NCI-H2081 treated with DMSO at 0.1 percent for 48 hours (cell line): ENCODE measurements at places on chromosomes 12 and 14.

GRCh38 chr12:97283297-97283696 is 179.3 kb upstream of the RMST start:
- DNase-seq = no peak

GRCh38 chr12:55681142-55682077 is 26.3 kb downstream of the ITGA7 start:
- DNase-seq = no peak

DNA sequence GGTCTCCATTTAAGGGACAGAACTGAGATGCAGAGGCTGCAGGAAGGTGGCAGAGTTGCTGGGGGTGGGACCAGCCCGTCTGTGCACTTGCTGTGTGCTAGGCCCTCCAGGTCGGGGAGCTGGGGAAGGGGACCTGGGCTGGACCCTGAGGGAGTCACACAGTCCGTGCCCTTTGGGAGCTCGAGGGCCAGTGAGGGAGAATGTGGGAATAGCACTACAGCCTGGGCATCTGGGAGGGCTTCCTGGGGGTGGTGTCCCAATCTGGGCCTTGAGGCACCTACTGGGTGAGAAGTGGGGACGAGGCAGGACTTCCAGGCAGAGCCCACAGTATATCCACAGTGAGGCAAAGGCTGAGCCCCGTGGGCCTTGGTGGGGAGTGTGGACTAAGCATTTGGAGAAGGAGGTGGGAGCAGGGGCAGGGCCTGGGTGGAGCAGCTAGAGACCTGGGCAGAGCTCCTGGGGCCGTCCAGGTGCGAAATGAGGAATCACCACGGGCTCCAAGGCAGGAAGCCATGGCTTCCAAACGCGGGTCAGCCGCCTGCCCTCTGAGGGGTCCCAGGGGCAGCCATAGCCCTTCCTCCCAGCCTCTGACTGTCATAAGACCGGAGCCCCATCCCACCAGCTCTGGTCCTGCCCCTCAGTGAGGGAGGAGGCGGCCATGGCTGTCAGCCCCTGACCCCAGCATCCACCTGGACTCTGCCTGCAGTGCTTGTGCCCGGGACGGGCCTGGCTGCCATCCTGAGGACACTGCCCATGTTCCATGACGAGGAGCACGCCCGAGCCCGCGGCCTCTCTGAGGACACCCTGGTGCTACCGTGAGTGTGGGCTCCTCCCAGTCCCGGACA is 6.6 kb downstream of the ASPG start:
- DNase-seq = no peak

- no peak for DNase-seq
Observed at GRCh38 chr14:78182722-78183121, 12.5 kb downstream of the NRXN3 start.

- DNase-seq = no peak
Observed at GRCh38 chr14:102532204-102532658, 22.7 kb upstream of the ANKRD9 start.

- DNase-seq = no peak
Observed at GRCh38 chr14:61122862-61123261, 141.8 kb downstream of the SLC38A6 start.

DNA sequence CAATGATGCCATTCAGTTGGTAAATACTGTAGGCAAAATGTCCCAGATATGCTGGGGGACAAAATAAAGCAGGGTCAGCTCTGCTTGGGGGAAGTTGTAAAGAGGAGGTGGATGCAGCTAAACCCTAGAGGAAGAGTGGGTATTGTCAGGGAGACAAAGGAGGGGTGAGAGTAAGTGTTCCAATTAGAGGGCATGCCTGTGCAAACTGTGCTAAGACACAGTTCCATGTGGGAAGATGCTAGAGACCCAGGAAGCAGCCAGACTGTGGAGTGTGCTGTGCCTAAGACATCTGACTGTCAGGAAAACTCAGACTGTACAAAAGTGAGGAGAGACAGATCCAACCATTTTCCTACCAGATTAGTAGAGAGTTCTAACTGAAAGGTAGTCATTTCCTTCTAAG is 474.3 kb downstream of the ATP23 start:
- DNase-seq = no peak

DNA sequence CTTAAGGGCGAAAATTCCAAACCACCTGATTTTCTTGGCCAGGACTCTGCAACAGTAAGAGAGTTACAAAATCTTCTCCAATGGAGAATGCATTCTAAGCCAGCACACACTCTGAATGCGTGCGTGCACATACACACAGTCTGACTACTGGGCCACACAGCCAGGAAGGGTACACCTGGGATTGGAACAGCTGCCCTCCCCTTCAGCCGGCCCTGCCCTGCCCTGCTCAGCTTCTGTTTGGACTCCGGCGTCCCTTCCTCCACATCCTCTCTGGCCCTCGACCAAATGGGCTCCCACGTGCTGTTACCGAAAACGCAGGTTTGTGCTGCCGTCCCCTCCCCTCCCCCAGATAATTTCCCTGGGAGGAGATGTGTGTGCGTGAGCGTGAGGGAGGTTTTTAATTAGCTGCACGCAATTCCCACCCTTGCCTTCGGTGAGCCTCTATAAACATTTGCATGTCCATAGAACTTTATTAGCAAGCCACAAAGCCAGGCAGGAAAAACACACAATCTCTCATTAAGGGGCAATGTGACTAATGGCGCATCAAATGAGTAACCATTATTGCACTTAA is 43.0 kb downstream of the CCNK start:
- peak; percentile 76 for DNase-seq

GRCh38 chr12:32671930-32672780 is 6.9 kb upstream of the DNM1L start:
- DNase-seq = peak; percentile 89

GRCh38 chr12:101238800-101239329 is 28.8 kb upstream of the SLC5A8 start:
- DNase-seq = no peak

GRCh38 chr14:63993992-63994391 is 141.2 kb downstream of the SYNE2 start:
- DNase-seq = no peak

DNA sequence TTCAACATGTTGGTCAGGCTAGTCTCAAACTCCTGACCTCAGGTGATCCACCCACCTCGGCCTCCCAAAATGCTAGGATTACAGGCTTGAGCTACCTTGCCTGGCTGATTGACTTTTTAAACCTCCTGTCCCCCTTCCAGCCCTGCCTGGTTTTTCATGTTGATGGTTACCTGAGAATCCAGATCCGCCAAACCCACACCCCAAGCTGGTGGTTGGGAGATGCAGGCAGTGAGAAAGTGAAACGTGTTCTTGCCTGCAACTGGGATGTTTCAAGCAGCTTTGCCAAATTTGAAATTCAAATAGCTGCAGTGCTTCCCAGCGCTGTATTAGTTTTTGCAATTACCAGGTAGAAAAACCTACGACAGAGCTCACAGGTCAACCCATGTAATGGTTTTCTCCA is 238.3 kb upstream of the PWP1 start:
- no peak for DNase-seq

DNA sequence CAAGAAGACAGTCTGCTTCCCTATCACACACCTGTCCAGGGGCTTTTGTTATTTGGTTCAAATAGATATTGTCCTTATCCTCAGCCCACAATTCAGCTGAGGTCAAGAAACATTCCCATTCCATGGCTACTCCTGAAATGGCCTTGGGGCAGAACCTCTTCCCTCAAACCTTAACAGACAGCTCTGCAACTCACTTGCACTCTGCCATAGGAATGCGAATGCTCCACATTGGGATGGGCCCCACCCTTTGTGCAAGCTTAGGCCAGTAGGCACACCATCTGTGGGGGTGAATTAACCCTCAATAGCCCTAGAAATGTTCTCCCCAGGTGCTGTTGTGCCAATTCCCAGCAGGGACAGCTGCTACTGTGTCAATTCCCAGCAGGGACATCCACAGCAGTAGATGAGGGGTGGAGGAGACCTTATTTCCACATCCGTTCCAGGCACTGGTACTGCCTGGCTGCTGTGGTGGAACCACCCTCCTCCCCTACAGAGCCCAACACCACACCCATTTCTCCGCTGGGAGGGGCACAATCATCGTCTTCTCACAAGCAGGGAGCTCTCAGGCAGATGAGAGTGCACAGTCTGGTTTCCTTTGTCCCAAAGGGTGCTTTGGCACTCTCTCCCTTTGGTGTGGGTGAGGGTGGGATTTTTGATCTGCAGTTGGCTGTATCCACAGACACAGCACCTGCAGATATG is 42.3 kb upstream of the GLIPR1 start:
- no peak for DNase-seq

DNA sequence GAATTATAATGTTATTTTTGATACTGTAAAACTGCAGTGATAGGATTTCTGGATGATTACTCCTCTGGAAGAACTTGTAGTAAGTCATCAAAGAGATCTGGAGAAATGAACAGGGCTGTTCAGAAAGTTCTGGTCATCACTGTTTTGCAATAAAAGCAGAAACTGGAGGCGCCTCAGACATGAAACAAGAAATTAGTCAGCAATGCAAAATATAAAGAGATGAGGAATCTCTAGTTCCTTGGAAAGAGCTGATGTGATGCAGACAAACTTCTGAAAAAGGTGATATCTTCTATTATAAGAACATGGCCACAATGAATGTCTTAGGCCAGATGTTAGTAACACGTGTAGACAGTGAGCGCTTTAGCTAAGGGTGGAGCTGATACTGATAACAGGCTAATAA is 9.5 kb downstream of the ACIN1 start:
- DNase-seq = no peak

DNA sequence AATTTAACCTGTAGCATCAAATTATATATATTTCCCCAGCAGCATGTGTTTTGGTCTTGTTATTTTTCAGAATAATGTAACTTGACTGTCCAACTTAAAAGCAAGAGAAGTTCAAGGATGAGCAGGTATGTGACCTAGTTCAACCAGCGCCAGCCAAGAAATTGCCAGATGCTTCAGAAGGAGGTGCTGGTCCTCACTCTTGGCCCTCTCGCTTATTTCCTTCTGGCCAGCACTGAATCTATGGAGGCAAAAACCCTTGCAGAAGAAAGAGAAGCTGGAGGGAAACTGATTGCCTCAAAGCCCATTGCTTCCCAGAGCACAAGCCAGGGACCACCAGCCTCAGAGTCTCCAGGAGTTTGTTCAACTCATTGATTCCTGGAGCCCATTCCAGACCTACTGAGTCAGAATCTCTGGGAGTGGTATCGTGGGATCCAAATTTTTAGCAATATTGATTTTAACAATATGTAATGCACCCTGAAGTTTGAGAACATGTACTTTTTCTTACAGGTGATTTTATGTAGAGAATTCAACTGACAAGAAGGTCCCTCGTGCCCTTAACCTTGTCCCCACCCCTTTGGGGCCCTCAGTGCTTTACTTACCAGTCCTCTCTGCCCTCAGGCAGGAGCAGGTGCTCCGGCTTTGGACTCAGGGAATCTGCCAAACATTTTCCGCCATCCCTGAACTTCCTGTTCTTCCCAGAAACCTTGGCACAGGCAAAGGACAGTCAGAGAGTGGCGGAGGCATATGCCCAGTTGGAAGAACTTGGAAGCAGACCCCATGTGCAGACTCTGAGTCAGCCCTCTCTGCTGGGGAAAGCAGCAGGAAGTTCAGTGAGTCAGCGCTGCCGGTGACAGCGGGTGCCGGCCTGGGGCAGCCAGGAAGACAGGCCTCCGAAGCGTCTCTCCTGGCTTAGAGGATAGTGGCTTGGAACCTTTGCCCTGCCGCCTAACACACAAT is 10.4 kb downstream of the BEST3 start:
- no peak for DNase-seq

DNA sequence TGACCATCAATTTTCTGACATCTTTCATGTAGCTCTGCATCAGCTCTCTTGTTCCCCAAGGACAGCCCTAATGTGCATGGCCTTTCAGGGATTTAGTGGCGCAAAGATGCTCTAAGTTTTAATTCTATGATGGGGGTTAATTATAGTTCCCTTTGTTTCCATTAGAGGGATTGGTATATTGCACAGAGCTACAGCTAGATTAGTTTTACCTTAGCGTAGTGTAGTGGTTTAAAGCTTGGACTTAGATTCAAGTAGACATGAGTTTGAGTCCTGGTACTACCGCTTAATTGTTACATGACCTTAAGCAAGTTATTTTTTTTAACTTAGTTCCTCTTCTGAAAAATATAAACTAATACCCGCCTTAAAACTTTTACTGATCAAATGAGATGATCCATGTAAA is 247.8 kb upstream of the KRR1 start:
- DNase-seq = no peak

DNA sequence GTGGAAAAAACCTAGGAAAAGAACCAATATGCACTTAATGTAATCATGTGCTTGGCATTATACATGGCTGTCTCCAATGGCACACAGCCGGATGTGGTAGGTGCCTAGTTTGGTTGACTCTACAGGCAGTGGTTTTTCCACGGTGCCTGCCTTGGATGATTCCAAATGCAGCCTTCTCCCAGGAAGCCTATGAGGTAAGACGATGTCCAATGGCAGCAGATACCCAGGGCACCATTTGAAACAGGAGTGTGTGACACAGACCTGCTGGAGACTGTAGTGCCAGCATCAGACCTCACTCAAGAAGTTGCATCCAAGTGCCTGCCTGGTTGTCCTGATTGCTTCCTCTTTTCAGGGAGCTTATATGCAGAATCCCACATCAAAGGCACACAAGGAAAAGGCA is 88.0 kb upstream of the VASH1 start:
- no peak for DNase-seq

DNA sequence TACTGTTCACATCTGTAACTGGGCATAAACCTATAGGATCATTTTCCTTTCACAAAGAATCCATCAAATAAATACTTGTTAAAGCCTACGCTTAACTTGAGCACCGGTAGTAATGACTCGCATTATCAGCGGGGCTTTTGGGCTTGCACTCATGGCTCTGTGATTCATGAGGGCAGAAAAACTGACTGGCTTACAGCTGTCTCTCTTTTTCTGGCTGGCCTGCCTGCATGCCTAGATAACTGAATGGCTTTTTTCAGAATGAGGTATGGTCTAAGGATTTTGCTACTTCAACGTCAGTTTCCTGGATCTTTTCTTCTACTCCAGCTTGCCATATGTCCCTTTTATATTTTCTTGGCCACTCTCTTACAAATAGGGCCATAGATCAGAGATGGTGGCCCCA is 531.1 kb downstream of the NRXN3 start:
- no peak for DNase-seq

- DNase-seq = no peak
Observed at GRCh38 chr12:117046011-117046369, 53.2 kb downstream of the TESC start.

DNA sequence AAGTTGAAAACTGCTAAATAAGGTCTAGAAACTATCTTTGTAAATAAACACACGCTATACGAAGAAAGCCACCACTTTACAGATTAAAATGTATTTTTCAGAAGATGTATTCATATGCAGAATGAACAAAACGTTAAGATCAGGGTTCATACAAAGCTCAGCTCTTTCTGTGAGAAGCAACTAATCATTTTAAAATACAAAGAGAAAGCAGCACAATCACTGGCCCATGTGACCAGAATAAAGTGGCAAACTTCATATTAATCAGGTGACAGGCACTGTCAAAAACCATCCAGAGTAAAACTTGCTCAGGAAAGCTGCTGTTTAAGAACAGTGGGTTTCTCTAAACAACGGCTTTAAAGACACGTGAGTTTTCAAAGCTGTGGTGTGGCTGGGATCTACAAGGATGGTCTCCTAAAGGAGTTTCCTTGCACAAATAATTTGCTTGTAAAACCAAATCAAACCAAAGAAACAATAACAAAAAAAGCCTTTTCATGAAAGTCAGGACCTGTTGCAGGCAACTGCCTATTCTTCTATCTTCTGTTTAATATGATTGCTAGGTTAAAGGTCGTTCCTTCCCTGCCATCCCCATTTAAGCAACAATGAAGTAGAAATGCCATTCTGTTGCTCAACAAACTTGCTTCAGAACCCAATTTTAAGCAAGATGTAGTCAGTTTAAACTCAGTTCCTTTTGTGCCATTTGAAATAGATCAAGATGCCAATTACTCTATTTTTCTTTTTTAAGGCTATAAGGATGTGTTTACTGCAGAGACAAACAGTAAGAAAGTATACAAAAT is 22.3 kb downstream of the SEL1L start:
- no peak for DNase-seq
